ENCODE measurements at places on chromosomes 2 and 18.

DNA sequence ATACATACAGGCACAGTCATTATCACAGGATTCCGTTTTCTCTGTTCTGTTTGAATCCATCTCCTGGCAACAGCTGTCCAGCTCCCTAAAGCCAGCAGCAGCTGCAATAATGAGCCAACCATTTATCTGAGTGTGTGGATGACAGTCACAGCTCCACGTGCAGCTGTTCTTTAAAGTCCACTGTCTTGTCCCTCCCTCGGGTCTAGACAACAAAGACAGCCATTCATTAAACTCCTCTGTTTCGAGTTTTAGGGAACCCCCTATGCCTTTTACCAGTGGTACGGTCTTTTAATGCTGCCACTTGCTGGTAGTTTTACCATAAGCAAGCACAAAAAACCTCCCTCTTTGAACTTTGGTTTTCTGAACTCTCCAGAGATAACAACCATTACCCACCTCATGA is 16.0 kb upstream of the MSGN1 start:
- DNase-seq = no peak

GRCh38 chr2:148754864-148755263 is 110.3 kb downstream of the EPC2 start:
- no peak for DNase-seq

DNA sequence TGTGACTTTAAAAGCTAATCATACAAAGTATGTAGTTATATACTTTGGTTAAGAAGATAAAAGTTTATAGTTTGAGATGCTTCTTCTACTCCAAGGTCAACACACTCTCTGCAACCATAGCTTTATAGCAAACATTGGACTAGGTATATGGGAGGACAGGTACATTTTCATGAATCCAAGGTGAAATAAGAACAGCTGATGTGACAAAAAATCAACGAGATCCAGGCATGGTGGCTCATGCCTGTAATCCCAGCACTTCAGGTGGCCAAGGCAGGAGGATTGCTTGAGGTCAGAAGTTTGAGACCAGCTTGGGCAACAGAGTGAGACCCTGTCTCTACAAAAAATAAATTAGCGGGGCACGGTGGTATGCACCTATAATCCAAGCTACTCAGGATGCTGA is 163.3 kb upstream of the VWC2L start:
- DNase-seq = no peak

DNA sequence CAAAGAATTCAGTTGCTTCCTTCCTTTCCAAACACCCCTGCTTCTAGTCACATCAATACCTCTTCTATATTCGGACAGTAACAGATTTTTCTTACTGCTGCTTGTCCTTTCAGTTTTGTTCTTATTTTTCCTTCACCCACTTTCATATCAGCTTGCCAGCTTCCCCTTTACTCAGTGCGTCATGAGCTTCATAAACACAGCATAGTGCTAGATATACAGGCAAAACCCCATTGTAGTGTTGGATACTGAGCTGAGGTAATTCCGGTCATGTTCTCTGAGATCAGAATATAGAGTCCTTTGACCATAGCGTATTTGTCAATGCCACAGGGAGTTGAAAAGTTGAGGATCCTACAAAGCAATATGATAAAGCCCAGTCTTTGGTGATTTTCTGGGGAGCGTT is 2.4 kb downstream of the FARP2 start:
- DNase-seq = no peak

- no peak for DNase-seq
Measured at GRCh38 chr18:35497027-35497369, 762 bp downstream of the INO80C start.

DNA sequence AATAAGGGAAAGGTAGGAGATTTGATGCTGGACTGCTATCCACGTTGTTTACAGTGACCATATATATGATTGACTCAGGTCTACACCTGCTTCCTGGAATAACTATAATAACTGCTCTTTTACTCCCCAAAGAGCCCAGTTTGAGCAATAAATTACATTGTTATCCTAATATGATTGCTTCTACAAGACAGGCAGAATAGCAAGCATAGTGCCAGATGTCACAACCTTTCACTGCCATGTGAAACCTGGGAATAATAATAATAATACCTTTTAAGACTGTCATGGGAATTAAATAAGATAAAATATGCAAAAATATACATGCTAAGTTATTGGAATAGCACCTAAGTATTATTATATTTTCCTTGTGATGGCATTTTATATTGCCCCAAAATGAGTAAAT is 298.7 kb downstream of the GALNT13 start:
- no peak for DNase-seq

- DNase-seq = no peak
Measured at GRCh38 chr18:47893047-47893446, 37.4 kb downstream of the SMAD2 start.

- DNase-seq = no peak
Measured at GRCh38 chr2:18479947-18480369, 80.5 kb downstream of the RDH14 start.

- no peak for DNase-seq
Measured at GRCh38 chr2:14023558-14023957, 609.0 kb upstream of the LRATD1 start.
